ENCODE measurements at places on chromosomes 5 and 9. TPM values are rescaled to one million over a fixed set of nuclear protein-coding genes. Genes with fewer than 3 reads are reported as not detected.

The NIM1K gene
- total RNA-seq: 0.21 TPM

The FBN2 gene
- 5.1 TPM for total RNA-seq

The NR2F1-AS1 gene
- not detected for total RNA-seq

The CDKN2B-AS1 gene
- 2.1 TPM for total RNA-seq

The ADGRV1 gene
- total RNA-seq: 0.94 TPM

The GLRA1 gene
- not detected for total RNA-seq

The LIX1 gene
- not detected for total RNA-seq

The KIF4B gene
- not detected for total RNA-seq

The SPATA31E1 gene
- not detected for total RNA-seq

Data from mononuclear cell (primary cell).